ENCODE measurements at places on chromosomes 12 and 14. TPM values are rescaled to one million over a fixed set of nuclear protein-coding genes. Genes with fewer than 3 reads are reported as not detected.

GRCh38 chr12:105192624-105193225 is 43.2 kb downstream of the APPL2 start:
- no peak for DNase-seq

DNA sequence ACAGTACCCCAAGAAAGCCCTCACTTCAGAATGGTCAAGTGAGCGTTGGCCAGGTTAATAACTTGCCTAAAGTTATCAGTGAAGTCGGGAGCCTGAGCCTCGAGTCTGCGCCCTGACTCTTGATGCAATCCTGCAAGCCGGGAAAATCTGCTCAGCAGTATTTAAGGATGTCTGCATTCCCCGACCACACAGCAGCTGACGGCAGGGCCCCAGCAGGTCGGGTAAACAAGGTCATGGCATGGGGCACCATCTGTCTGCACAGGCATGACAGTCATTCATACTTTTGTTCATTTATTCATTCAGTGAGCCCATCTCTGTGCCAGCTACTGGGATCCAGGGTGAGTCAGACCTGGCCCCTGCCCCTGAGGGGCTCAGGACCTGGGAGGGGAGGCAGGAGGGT is 11.1 kb downstream of the ABCB9 start:
- no peak for DNase-seq

- DNase-seq, result no peak
These were observed 6.8 kb downstream of the FBRSL1 start for GRCh38 chr12:132496710-132497109.

- peak; percentile 57 for DNase-seq
These were observed 131.8 kb upstream of the EEA1 start for GRCh38 chr12:93060666-93061472.

- peak; percentile 67 for DNase-seq
These were observed 768 bp downstream of the CEP170B start for GRCh38 chr14:104865631-104866441.

Gene ARMH4
- 4.4 TPM for total RNA-seq

Gene FAIM2
- 0.83 TPM for total RNA-seq

Gene GLS2
- under 0.01 TPM for total RNA-seq

GRCh38 chr12:95131589-95132340 is 58.3 kb upstream of the NR2C1 start:
- DNase-seq, result no peak

Gene EIF2S3B
- 6.8 TPM for total RNA-seq

Gene TMEM30B
- total RNA-seq, result under 0.01 TPM

Gene RFLNA
- not detected for total RNA-seq

- no peak for DNase-seq
These were observed 97.3 kb downstream of the PPP1R12A start for GRCh38 chr12:79837575-79837974.

GRCh38 chr12:95216711-95217376 is 423 bp downstream of the FGD6 start:
- DNase-seq, result no peak

- DNase-seq, result no peak
These were observed 3.0 kb upstream of the LGALS3 start for GRCh38 chr14:55126034-55126433.

Gene ISCU
- total RNA-seq, result 58.3 TPM

- DNase-seq, result peak; percentile 83
These were observed 14.1 kb downstream of the RIN3 start for GRCh38 chr14:92527721-92528120.

DNA sequence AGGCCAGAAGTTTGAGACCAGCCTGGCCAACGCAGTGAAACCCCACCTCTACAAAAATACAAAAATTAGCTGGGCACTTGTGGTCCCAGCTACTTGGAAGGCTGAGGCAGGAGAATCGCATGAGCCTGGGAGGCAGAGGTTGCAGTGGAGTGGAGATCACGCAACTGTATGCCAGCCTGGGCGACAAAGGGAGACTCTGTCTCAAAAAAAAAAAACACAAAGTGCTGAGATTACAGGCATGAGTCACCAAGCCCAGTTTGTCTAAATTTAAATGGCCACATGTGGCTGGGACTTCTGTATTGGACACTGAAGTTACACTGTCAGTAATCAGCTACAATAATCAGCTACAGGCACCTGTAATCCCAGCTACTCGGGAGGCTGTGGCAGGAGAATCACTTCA is 100.9 kb upstream of the AEBP2 start:
- peak; percentile 10 for DNase-seq

Gene ALKBH2
- total RNA-seq, result 14.9 TPM

GRCh38 chr12:91126516-91126915 is 15.2 kb upstream of the LUM start:
- DNase-seq, result no peak

Gene NEUROD4
- not detected for total RNA-seq

- DNase-seq, result no peak
These were observed 139.2 kb downstream of the KICS2 start for GRCh38 chr12:64082866-64083268.

DNA sequence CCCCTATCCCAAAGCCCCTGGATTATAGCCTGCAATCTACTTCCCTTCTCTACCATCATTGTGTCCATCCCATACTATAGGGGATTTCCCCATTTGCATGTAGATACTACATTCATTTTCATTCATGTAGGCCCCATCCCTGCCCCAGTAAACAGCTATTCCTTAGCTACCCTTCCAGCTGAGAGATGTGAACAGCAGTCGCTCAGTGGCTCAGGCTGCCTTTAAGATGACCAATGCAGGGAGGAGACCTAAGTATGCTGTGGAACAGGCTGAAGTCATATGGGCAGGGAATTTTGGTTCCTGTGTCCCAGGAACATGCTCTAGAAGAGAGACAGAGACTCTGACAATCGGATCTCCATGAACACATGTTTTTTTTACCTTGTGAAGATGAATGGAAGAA is 481.2 kb upstream of the SYT1 start:
- DNase-seq, result no peak

- no peak for DNase-seq
These were observed 99.8 kb downstream of the BTG1 start for GRCh38 chr12:92045852-92046251.

Gene AQP6
- not detected for total RNA-seq

DNA sequence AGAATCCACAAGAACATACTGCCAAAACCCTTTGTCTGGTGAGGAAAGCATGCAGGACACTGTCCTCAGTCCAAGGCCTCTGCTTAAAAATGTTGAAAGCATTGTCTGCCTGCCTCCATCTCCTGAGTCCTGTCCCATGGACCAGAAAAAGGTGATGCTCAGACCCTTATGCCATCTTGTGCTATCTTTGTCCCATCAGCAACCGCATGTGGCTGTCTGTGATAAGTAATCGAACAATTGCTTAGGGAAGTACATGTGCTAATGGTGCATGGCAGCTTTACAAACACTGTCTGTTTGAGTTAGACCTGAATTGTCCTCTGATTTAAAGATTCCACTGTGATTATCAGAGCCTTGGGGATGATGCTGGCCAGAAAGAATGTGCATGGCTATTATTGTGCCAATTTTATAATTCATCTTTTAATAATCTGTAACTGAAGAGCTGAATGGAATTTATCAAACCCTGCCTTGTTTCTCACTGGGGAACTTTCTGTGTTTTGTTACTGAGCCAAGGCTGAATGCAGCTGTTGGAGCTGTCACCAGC is 177.5 kb downstream of the DACT1 start:
- peak; percentile 50 for DNase-seq

Gene PLEKHH1
- under 0.01 TPM for total RNA-seq

Gene MLXIP
- 2.7 TPM for total RNA-seq

DNA sequence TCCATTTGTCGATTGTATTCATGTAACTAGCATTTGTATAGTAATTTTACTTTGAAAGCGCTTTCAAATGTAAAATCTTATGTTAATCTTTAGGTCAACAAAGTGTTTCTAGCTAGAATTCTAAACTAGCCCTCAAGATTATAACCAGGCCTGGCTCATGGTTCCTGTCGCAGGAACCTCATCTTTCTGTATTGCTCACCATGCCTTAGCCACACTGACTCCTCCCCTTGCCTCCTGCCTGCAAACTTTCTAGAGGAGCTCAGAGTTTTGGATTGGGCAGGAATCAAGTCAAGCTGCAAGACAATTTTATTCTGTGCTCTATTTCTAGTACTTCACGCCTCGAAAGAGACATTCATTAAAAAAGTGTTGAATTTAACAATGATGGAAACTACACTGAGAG is 99.8 kb downstream of the TGFB3 start:
- peak; percentile 52 for DNase-seq

DNA sequence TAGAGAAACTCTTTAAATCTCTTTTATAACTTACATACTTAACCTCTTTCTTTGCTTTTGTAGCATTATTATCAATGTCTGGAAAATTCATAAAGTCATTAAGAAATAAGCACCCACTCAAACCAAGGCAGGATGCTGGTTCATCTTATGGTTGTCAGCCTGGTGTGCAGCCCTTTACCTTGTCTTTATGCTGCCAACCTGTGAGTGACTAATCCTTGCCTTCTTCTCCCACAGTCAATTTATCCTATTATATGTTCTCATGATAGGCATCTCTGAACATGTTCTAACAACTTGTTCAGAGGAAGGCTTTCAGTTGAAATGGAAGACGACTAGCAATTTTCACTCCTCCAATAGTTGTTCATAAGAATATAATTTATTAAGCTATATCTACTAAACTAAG is 186.9 kb upstream of the CAND1 start:
- DNase-seq, result no peak

DNA sequence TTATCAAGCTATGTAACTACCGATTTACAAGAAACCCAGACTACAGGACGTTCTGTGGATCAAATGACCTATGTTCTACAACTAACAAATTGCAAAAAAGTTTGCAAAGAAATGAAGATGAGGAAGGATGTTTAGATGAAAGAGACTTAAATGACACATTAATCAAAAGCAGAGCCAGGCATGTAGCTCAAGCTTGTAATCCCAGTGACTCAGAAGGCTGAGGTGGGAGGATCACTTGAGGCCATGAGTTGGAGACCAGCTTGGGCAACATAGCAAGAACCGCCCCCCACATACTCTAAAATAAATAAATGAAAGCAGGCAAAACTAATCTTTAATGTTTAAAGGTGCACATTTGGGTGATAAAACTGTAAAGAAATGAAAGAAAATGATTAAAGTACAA is 331.9 kb downstream of the BTG1 start:
- peak; percentile 40 for DNase-seq
